ENCODE measurements at places on chromosomes 11 and 22.

- DNase-seq = no peak
These were observed 4.7 kb downstream of the ADA2 start for GRCh38 chr22:17214416-17215043.

- DNase-seq = no peak
These were observed 240.5 kb upstream of the API5 start for GRCh38 chr11:43071338-43071737.

DNA sequence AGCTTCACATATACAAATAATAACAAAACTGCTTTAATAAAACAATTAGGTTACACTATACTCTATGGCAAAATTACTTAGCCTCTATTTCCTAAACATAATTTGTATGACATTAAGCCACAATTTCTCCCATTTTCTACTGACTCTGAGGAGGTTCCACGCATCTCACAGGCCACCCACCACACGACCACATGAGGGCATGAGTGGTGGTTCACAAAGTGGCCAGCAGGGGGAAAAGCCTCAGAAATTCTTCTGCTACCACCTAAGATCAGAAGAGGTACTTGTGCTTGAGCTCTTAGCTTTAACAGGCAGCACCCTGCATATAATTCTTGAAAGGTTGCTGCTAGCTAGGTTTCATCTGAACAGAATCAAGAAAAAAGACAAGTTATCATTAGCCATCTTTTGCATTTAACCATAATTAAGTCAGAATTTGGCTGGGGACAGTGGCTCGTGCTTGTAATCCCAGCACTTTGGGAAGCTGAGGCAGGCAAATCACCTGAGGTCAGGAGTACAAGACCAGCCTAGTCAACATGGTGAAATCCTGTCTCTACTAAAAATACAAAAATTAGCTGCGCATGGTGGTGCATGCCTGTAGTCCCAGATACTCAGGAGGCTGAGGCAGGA is 7.7 kb downstream of the LPXN start:
- peak; percentile 66 for DNase-seq

GRCh38 chr11:95915051-95915450 is 8.9 kb downstream of the MTMR2 start:
- no peak for DNase-seq

DNA sequence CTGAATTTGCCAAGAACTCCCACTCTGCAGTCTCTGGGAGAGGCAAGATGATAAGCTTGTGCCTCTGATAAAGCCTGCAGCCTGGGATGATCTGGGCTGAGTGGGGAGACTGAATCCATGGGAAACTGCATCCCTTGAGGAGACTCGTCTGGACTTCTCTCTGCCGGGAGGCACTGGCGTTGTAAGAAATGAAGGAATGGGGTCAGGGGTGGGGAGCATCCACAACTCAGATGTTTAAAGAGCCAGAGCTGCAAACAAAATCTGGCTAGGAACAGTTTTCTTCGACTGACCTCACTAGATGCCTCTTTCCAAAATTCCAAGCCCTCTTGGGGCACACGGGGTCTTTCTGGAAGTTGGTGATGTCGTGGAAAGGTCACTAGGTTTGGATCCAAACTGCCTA is 64.4 kb downstream of the SPON1 start:
- no peak for DNase-seq

DNA sequence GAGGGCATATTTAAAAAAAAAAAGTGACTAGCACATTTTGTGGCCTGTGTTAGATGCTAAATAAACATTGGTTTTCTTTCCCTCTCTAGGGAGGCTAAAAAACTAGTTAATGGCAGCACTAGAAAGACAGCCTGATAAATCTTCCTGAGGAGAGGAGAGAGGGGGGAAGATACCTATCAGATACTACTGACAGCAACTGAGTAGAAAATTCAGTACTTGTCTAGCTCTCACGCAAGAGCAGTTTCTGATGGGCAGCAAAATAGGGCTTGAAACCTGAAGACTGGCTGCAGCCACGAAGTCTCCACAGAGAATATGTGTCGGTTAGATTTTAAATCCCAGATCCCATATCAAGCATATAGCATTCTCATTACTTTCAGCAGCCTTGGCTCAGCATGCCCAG is 388.2 kb downstream of the KCNA4 start:
- DNase-seq = peak; percentile 46

GRCh38 chr22:17786435-17787161 is 12.3 kb upstream of the BID start:
- peak; percentile 88 for DNase-seq

DNA sequence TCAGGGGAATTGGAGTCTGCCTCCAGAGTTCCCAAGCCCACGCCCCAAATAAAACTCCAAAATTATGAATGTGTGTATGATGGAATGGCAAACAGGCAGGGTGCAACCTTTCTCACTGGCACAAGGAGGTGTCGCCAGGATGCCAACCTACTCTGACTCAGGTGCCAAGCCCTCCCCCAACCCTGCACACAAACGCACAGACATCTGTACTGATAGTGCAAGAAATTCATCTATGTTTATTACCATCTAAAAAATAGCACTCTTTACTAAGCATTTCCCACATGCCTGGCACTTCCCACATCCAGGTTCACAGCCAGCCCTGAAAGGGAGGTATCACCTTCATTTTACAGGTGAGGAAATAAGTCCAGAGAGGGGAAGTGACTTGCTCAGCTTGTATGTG is 1.2 kb downstream of the PLA2G3 start:
- DNase-seq = no peak

DNA sequence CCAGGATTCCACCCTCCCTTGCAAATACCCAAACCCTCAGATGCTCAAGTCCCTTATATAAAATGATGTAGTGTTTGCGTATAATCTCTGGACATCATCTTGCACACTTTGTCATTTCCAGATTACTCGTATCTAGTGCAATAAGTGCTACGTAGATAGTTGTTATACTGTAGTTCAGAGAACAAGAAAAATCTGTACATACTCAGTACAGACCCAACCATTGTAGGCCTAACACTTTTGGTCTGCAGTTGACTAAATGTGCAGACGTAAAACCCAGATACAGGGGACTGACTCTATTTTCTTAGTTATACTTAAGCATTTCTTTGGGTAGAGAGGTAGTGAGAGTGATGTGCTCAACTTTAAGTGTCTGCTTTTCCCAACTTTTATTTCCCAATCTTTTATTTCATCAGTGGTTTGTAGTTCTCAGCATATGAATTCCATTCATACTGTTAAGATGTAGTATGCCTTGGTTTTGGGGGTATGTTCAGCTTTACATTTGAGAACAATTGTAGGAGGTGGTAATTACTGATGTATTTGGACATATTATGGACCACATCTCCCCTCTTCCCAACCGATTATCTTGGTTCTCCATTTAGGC is 43.9 kb downstream of the DDX6 start:
- no peak for DNase-seq

DNA sequence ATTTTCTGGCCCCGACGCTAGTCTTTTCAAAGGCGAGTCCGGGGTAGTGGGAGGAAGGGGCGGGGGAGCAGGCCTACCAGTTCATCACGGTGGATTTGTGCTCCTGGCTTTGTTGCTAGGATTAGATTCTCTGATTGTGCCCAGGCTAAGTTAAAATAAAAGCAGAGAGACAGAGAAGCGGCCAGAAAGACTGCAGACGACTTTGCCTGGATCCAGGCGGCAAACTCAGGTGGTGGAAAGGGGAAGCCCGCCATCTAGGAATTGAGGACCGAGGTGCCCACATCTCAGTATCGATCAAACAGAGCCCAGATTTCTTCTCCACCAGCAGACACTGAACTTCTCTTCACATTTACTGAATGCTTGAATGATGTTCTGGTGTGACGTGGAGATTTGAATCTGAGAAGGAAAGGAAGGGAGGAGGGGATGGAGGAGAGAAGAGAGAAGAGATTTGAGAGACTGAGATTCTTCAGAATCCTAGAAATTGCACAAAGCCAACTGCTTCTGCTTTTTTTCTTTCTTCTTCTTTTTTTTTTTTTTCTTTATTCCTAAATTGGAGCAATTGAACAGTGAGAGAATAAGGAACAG is 2.7 kb downstream of the FAT3 start:
- DNase-seq = no peak

GRCh38 chr11:62487738-62488551 is 58.7 kb downstream of the AHNAK start:
- DNase-seq = no peak

DNA sequence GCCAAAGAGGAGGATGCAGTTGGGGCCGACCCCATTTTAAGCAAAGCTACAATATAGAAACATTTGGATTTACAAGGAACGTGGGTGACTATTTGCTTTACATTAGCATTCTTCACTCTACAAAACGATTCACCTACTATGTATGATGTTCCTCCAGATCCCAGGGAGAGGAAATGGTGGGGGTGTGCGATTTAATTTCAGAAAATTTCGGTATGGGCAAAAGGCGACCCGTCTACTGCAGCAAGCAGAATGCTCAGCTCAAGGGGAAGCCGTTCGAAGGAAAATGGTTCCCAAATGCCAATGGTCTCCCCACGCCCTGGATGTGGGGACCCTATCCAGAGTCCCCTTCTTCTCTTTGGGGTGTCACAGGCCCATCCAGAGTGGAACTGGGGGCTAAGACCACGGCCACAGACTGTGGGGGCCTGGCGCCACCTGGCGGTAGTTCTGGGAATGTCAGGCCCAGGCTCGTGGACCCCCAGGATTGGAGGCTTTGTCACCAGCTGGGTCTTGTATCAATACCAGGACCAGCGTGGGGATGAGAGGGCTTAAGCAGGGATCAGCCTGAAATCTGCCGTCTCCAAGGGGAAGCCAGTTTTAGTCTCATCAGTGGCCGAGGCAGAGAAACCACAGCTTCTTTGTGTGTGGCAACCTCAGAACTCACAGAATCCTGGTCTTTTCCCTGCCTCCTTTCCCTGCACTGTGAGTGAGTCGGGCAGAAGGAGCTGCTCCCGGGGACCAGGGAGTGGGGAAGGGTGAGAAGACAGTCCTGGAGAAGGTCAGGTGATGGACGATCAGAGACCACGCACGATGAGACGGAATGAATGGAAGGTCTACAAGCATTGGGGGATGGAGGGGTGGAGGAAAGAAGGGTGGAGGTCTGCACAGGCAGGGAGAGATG is 8.4 kb downstream of the LRRC10B start:
- no peak for DNase-seq

GRCh38 chr11:47413908-47414684 is 5.7 kb downstream of the SLC39A13 start:
- DNase-seq = peak; percentile 91

DNA sequence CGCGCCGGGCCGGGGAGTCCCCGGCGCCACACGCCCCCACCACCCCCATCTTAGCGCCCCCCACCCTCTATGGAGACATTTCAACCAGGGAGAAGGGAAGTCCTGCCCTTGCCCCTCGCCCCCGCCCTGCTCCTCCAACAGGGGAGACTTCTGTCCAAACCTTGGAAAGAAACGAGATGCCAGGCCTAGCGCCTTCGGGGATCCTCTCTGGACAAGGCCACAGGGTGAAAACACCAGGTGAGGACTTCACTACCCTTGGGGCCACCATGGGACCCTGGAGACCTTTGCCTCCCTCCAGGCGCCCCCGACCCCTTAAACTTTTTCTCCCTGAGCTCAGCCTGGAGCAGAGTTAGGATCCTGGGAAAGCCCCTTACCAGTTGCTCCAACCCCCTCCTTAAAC is 11.6 kb upstream of the NPAS4 start:
- DNase-seq = no peak

DNA sequence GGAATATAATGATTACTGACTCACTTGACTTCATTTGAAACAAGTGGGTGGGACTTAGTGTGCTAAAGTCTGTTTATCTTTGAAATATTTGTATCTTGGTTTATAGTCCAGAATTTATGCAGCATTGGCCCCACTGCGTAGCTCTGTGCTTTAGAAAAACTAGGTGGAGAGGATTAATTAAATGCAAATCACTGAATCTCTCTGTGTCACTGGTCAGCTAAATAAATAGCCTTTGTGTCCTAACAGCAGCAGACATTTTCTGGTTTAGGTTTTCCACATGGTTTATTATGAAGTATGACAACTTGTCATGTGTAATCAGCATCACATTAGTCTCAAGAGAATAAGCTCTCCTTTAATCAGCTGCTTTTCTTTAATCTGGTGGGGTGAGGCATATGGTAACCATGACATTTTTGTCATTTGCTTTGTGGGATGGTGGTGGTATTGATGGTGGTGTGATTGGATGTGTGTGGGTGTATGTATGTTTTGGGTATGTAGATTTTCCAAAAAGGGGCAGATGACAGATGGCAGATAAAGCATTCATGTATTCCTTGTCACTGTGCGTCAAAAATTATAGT is 33.9 kb downstream of the BCL2L13 start:
- DNase-seq = peak; percentile 9

GRCh38 chr11:2653930-2654739 is 45.7 kb downstream of the KCNQ1OT1 start:
- DNase-seq = peak; percentile 78

- DNase-seq = peak; percentile 54
These were observed 5.6 kb downstream of the AHNAK start for GRCh38 chr11:62540804-62541701.

DNA sequence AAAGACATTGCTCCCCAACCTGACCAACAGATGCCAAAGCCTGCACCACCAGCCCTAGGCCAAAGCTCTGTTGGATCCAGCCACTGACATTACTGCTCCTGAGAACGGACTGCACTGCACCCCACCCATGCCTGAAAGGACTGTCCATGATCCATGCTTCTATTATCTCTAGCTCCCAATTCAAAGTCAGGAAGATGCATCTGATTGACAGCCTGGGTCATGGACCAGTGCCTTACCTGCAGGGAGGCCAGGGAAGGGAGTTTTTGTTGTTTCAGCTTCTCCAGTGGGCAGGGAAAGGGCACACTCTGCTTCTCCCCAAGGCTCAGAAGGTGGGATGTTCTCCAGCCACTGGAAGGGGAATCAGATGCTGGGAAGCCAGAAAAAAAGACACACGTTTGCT is 4.8 kb upstream of the PRDM11 start:
- no peak for DNase-seq

DNA sequence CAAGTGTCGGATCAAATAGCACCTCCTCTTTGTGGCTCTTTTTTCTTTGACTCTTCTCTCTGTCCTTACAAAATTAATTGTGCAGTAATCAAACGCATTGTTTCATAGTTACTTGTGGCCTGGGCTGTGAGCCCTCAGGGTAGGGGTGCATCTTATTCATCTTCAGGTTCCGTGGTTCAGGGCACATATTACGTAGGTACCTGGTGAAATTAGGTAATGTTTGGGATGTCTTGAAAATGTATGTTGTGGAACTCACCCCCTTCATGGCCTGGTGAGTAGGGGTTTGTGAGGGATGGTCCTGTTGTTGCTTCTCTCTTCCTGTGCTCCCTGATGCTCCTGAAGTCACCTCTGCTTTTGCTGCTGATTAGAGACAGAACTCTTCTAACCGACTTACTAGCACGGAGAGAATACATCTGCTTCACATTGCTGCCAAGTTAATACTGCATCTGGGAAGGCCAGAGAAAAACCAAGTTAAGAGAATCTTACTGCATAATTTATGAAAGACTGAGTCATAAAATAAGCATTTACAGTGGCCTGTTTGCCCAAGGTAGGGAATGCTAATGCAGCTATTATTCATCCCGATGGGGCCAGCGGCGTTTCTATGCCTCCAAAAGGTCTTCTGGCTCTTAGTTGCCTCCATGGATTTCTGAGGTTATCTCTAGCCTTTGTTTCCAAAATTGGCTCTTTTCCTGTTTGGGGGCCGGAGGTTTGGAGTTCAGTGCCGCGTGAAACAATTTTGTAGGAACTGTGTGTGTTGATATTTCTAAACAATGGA is 66.9 kb downstream of the TBC1D22A start:
- peak; percentile 89 for DNase-seq

GRCh38 chr11:8099291-8099899 is 18.4 kb downstream of the TUB start:
- peak; percentile 65 for DNase-seq

All from LHCN-M2 (cell line).